CD4-positive, alpha-beta memory T cell (primary cell): ENCODE measurements at places on chromosomes 12 and 14.
A peak's percentile ranks its signal among the peaks of the same experiment; 100 is the strongest.

GRCh38 chr12:90102957-90103652 lies 394.5 kb upstream of the ATP2B1 start:
- DNase-seq: peak; percentile 54

DNA sequence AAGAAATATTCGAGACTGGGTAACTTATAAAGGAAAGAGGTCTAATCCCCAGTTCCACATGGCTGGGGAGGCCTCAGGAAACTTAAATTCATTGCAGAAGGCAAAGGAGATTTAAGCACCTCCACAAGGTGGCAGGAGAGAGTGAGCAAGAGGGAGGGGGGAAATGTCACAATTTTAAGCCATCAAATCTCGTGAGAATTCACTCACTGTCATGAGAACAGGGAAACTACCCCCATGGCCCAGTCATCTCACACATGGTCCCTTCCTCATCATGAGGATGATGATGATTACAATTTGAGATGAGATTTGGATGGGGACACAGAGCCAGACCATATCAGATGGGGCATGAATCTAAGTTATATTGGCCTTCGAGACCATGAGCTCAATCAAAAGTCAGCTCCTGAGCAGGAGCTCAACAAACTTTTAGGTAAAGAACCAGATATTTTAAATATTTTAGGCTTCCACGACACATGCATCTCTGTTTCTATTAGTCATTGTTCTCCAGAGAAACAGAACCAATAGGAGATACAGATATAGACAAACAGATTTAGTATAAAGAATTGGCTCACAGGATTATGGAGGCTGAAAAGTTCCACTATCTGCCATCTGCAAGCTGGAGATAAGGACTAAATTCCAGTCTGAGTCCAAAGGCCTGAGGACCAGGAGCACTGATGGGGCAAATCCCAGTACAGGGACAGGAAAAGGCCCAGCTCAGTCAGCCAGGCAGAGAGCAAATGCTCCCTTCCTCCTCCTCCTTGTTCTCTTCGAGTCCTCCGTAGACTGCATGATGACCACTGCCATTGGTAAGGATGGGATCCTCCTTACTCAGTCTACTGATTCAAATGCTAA lies 24.9 kb downstream of the DGLUCY start:
- peak; percentile 53 for DNase-seq

- peak; percentile 49 for DNase-seq
These were observed 1.2 kb downstream of the USP30 start for GRCh38 chr12:109053382-109054123.

- no peak for DNase-seq
These were observed 32.2 kb upstream of the BHLHE41 start for GRCh38 chr12:26157001-26157400.

GRCh38 chr14:96162265-96162664 lies 42.4 kb upstream of the BDKRB2 start:
- DNase-seq: no peak

- DNase-seq: no peak
These were observed 1434.3 kb upstream of the FLRT2 start for GRCh38 chr14:84095681-84096080.

GRCh38 chr14:68607081-68607866 lies 185.6 kb downstream of the ZFP36L1 start:
- DNase-seq: no peak

- DNase-seq: no peak
These were observed 160.0 kb upstream of the FBXO33 start for GRCh38 chr14:39592116-39592789.

DNA sequence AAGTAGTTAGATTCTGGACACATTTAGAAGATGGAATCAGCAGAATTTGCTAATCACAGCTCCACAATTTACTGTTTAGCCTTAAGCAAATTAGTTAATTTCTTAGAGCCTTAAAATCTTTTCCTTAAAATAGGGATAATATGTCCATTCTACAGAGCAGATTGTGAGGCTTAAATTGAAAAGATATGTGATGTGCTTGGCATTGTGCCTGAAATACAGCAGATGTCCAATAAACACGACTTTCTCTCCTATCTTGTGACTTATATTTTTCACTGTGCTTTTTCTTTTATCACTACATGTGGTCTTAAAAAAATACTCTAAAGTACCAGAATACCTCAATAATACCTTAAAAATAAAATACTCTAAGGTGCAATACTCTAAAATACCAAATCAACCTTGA lies 30.6 kb downstream of the CCER1 start:
- no peak for DNase-seq

- DNase-seq: no peak
These were observed 3.7 kb downstream of the GZMB start for GRCh38 chr14:24630087-24630871.

GRCh38 chr12:58564721-58565120 lies 355.6 kb downstream of the LRIG3 start:
- no peak for DNase-seq

DNA sequence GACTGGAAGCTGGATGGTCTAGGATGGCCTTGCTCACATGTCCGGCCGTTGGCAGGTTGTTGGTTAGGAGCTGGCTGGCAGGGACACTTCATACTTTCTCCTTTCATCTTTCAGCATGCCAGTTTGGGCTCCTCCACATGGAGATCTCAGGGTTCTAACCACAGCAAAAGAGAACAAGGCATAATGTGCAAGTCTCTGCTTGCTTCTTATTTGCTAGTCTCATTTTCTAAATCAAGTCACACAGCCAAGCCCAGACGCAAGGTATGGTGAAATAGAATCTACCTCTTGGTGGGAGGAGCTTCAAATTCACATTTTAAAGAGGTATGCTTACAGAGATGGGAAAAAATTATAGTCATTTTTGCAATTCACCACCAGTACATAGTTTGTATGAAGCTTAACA lies 69.1 kb upstream of the NAP1L1 start:
- no peak for DNase-seq

DNA sequence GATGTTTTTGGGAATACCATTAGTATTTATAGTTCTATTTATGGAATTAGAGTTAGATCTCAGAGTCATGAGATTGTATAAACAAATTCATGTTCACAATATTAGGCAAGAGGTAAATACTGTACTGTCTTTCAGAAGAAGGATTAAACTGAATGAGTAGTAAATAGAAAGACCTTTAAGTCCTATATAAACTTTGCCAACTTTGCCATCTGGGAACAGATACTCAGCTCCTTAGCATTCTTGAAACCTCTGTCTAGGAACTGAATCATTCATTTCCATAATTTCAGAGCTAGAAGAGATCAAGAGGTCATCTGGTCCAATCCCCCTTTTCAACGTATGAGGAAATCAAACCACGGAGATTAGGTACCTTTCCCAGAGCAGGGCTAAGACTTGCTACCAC lies 141.1 kb downstream of the CAND1 start:
- no peak for DNase-seq

- DNase-seq: no peak
These were observed 99.6 kb upstream of the FOXG1 start for GRCh38 chr14:28666961-28667360.

GRCh38 chr14:34699873-34700621 lies 14.3 kb downstream of the CFL2 start:
- DNase-seq: no peak

DNA sequence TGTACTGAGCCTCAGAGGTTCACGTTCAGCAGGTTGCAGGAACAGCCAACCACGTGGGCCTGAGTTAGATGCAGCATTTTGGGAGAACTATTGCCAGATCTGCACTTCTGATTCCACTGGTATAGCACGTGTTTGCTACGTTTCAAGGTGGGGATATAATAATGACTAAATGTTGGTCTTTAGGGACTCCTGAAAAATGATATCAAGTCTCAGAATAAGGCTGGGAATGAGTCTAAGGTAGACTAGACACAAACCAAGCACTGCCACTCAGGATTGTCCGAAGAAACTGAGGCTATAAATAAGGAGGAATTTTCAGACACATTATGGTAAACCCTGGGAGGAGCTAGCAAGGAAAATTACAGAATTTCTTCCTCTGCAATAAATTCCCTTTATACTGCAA lies 98.1 kb downstream of the ESR2 start:
- no peak for DNase-seq

GRCh38 chr14:32014498-32014897 lies 62.6 kb upstream of the ARHGAP5 start:
- no peak for DNase-seq

DNA sequence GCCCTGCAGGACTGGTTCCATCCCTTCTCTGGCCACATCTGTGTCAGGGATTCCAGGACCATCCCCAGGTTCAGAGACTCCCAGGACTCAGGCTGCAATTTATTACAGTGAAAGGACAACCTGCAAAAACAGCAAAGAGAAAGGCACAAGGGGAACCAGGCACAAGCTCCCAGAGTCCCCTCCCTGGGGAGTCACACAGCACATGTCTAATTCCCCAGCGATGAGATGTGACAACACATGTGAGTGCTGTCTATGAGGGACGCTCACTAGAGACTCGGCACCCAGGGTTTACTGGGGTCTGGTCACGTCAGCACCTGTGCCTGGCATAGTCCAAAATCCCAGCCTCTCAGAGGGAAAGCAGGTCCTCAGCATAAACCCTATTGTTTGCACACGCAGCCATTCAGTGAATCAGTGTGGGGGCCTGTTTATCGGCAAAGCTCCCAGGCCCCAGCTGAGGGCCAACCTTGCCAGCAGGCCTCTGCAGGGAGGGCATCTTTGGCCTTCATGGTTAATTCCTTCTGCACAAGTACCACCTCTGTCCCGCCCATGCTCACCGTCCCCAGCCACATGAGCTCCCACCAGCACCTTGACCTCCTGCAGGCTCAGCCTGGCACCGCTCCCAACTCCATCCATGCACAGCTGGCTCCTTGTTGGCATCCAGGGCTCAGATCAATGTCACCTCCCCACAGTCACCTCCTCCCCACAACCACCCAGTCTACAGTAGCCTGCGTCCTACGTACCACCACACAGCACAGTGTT lies 198.9 kb upstream of the SFSWAP start:
- no peak for DNase-seq

DNA sequence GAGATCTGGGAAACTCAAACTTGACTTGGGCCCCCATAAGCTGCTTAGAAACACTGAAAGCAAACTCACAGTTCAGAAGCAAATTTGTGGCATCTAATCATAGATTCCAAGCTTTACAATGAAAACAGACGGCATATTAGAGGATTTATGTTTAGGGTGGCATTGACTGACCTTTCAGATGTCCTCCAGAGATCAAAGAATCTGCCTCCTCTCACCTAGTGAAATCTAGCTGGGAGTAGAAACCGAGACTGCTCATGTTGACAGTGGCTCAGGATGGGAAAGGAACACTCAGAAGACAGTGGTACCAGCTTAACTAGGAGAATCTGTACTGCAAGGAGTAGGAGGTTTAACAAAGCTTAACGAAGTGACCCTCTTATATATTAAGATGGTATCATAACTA lies 345.0 kb downstream of the GXYLT1 start:
- no peak for DNase-seq

- DNase-seq: no peak
These were observed 3.1 kb downstream of the SLC25A29 start for GRCh38 chr14:100303179-100303578.

- peak; percentile 65 for DNase-seq
These were observed 29.2 kb downstream of the FOS start for GRCh38 chr14:75307700-75308379.

- DNase-seq: peak; percentile 17
These were observed 126.0 kb upstream of the ATF7IP start for GRCh38 chr12:14239350-14239934.

- no peak for DNase-seq
These were observed 440.1 kb upstream of the FAR2 start for GRCh38 chr12:28708918-28709371.

GRCh38 chr12:103765322-103765721 lies 75.7 kb downstream of the NT5DC3 start:
- DNase-seq: no peak

GRCh38 chr14:53520078-53520928 lies 367.2 kb upstream of the DDHD1 start:
- no peak for DNase-seq

DNA sequence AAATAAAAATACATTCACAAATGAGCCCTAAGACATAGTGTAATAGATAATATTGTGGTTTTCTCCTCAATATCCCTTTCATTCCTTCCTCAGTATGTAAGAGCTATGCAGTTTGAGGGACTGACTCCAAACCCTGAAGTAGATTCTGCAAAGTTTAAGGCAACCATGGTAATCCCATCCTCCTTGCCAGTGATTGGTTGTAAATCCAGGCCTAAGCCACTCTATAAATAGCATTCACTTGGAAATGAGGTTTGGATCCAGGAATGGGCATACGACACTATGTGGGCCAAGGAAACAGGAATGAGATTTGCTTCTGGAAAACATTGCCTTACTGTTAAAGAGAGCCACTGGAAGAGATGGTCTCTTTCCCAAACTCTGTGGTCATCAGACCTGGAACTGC lies 468.7 kb upstream of the SOX5 start:
- DNase-seq: no peak

GRCh38 chr14:22500954-22501726 lies 87.9 kb downstream of the DAD1 start:
- DNase-seq: no peak

- DNase-seq: peak; percentile 17
These were observed 16.4 kb downstream of the FOS start for GRCh38 chr14:75295061-75295461.

- no peak for DNase-seq
These were observed 207.8 kb downstream of the DPF3 start for GRCh38 chr14:72686101-72686500.

- DNase-seq: no peak
These were observed 4.9 kb downstream of the PTGER2 start for GRCh38 chr14:52318826-52319645.

DNA sequence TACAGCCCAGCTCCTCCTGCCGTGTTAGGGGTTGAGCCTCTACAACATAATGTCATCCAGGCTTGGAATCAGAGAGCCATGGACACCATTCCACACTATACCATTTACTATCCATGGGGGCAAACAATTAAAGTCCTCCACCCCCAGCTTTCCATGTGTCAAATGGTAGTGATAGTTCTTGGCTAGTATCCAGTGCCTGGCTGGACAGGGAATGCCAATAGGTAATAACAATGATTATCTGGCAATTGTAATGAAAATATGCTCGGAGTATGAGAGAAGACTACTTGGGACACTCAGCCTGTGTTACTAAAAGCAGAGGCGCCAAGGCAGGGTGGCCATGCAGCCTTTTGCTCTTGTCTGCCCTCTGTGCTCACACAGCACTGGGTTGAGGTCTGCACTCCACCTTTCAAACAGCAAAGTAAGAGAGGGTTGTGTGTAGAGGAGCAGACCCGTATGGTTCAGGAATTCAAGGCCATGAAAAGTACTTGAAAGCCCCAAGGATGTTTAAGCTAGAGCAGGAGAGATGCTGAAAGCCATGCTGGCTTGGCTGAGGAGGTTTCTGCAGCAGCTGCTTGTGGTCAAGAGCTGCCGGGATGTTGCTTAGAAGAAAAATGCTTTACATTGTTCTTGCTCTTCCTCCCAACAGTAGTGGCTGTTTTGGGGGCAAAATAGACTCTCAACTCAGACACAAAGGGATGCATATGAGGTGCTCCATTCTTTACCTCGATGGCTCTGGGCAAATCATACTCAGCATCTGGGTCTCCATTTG lies 10.6 kb downstream of the SERPINA3 start:
- DNase-seq: no peak

DNA sequence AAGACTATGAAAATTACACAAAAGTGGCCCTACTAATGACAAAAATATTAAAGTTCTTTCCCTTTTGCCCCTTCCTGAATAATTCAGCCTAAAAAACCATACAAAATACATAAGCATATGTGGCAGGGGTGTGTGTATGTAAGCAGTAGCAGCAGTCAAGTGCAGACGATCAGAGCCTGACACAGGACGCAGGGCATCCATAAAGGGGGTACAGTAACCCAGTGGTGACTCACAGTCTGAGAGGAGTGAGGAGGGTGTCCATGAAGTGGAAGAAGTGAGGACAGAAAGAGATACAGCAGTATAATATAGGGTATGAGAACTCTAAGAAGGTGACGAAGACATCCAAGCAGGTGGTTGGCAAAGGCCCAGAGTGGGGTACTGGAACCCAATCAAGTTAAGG lies 56.7 kb downstream of the RALGAPA1 start:
- DNase-seq: no peak
